GM12878 (cell line): ENCODE measurements at places on chromosomes 4 and X. TPM values are rescaled to one million over a fixed set of nuclear protein-coding genes. Genes with fewer than 3 reads are reported as not detected.

The SOWAHD gene
- polyA plus RNA-seq, result 2.9 TPM in 2 replicates

The BANK1 gene
- 0.51 and 0.84 TPM in 2 replicates for polyA plus RNA-seq

The CCNA2 gene
- polyA plus RNA-seq, result 137 and 150 TPM in 2 replicates

The IQCM gene
- polyA plus RNA-seq, result not detected in 2 replicates

The ZFX gene
- 24.8 and 25.7 TPM in 2 replicates for polyA plus RNA-seq
